ENCODE measurements at places on chromosomes 1 and 21.

DNA sequence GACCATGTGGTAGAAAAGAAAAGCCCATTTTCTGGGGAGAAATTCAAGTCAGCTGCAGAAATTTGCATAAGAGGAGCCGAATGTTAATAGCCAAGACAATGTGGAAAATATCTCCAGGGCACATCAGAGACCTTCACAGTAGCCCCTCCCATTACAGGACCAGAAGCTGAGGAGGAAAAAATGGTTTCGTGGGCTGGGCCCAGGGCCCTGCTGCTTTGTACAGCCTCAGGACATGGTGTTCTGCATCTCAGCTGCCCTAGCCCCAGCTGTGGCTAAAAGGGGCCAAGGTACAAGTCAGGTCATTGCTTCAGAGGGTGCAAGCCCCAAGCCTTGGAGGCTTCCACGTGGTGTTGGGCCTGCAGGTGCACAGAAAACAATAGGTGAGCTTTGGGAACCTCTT is 108.3 kb downstream of the DMRTB1 start:
- DNase-seq: no peak

- no peak for DNase-seq
Measured at GRCh38 chr1:9071554-9072235, 2.3 kb upstream of the SLC2A5 start.

GRCh38 chr1:111141245-111142220 is 1.5 kb downstream of the CEPT1 start:
- no peak for DNase-seq

GRCh38 chr1:43648221-43648847 is 1.6 kb upstream of the KDM4A start:
- DNase-seq: no peak

DNA sequence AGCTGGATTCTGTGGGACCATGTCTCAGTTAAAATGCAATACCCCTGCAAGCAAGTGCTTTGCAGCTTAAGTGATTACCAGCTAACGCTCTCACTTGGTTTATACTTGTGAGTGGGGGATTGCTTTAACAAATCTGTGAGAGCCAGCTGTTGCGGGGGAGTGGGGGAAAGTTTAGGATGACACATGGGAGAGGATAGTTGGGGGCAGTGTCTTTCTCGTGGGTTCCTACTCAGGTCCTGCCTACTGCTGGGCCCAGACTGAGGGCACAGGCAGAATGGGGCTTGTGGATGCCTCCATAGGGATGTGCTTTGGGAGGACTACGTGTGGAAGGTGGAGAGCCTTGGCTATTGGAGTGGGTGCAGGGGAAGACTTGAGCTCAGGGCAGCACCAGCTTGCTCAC is 60.1 kb downstream of the ELK4 start:
- no peak for DNase-seq

GRCh38 chr1:2415801-2416208 is 3.4 kb upstream of the PEX10 start:
- DNase-seq: peak; percentile 60

DNA sequence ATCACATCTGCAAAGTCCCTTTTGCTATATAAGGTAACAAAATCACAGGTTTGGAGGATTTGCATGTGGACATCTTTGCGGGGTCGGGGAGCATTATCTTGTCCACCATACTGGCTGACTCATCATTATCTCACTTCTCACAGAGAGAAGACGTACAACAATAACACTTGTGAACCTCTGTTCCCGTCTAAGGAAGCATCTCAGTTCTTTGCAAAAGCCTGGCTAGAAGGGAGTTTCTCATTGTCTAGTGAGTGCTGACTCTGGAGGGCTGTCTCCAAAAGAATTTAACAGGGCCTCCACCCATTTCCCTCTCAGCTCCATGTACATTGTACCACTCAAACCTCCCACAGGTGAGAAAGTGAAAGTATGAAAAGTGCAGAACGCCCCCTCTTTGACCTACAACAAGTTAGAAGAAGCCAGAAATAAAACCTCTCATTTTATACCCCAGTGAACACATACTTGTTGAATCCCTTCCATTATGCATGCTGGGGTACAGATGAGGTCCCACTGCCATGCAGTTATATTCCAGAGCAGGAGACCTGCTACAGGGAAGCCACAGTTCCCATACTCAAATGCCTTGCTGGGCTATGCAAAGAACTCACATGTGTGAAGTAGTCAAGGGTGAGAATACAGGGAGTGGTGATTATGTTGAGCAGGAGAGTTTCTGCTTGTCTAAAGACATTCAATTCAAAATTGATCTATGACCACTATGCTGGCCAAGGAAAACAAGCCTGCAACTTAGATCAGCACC is 121.7 kb upstream of the PRDX6 start:
- no peak for DNase-seq

DNA sequence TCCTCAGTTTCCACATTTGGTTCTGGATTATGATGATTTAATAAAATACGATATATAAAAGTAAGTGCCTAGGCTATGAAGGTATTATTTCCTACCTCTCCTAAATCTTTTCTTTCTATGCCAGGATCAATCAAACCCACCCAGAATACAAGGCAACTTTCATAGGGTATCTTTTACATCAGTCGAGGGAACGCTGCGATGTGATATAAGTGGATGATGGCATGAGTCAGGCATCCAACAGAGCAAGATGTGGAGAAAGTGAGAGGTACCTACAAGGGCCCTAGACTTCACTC is 781 bp downstream of the TTLL7 start:
- no peak for DNase-seq

GRCh38 chr1:78483903-78484302 is 6.9 kb upstream of the PTGFR start:
- no peak for DNase-seq

- no peak for DNase-seq
Measured at GRCh38 chr1:71695821-71696220, 586.5 kb downstream of the NEGR1 start.

GRCh38 chr1:145720556-145720877 is 1.2 kb downstream of the CD160 start:
- DNase-seq: no peak

DNA sequence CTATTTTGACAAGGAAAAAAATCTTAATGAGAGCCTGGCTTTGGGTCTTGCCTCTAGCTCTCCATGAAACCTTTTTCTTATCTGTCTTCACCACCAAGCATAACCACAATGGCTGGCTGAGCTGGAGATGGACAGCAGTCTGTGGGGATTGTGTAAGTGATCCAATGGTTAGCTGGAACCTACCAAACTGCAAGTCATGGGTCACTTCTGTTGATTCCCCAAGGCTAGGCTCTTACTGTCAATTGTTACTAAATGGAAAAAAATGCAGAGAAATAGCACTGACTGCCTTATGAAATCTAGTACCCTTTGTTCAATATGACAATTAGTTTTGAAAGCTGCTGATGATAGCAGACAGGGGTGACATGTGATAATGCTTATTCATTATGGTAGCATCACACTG is 359.0 kb downstream of the ST6GALNAC3 start:
- DNase-seq: no peak

DNA sequence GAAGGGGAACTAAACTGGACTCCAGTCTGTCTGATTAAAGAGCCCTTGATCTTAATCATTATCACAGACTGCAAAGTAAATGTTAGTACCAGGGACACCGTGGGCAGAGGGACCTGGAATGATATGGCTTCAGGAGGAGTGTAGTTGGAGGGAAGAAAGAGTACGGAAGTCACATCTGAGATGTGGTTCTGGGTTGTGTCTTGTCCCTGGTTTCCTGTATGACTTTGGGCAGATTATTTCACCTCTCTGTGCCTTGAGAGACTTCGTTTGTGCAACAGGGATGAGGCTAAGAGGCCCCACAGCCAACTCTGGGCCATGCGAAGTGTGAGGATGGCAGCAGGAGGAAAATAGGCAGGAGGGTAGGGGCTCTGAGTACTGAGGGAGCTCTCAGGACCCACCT is 76.1 kb upstream of the SLC2A1 start:
- peak; percentile 22 for DNase-seq

- DNase-seq: no peak
Measured at GRCh38 chr1:36458910-36459309, 5.3 kb downstream of the MRPS15 start.

GRCh38 chr1:5896706-5897660 is 95.2 kb downstream of the NPHP4 start:
- no peak for DNase-seq

DNA sequence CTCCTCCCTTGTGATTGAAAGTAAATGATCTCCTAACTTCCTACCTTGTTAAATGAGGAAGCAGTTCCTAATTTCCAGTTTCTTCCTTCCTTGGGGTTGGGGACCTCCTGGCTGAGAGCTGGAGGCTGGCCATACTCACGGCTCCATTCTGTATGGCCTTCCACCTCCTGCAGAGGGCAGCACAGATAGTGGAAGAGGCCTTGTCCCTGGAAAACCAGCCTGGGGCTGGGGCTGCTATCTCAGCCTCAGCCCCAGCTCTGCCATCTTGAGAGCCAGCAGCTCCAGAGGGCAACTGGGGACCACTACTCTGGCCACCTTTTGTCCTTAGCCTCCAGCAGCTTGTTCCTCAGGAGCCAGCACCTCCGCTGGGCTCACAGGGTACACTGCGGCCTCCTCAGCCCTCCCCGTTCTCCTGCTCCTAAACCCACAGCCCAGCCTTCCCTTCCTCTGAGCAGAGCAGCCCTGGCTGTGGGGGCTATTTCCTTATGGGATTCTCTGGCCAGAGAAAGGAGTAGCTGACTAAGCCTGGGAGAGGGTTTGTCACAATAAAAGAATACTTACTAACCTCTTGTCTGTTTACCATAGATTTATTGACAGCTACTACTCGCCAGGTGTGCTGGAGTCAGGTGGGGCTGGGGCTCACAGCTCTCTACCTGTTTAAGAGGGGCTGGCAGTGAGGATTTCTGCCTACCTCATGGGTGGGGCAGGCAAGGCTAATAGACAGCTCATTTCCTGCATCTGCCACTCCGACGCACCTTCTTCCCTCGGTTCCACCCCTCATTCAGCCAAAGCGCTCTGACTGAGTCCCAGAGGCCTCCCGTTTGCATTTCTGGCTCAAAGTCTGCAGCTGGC is 6.3 kb downstream of the TMEM234 start:
- DNase-seq: peak; percentile 71

GRCh38 chr1:89088572-89088971 is 23.6 kb upstream of the GBP1 start:
- DNase-seq: no peak

- DNase-seq: no peak
Measured at GRCh38 chr21:22544747-22545146, 1546.5 kb downstream of the NCAM2 start.

- no peak for DNase-seq
Measured at GRCh38 chr1:113515498-113515897, 125.2 kb downstream of the MAGI3 start.
